ENCODE measurements at places on chromosomes 13 and 19.

DNA sequence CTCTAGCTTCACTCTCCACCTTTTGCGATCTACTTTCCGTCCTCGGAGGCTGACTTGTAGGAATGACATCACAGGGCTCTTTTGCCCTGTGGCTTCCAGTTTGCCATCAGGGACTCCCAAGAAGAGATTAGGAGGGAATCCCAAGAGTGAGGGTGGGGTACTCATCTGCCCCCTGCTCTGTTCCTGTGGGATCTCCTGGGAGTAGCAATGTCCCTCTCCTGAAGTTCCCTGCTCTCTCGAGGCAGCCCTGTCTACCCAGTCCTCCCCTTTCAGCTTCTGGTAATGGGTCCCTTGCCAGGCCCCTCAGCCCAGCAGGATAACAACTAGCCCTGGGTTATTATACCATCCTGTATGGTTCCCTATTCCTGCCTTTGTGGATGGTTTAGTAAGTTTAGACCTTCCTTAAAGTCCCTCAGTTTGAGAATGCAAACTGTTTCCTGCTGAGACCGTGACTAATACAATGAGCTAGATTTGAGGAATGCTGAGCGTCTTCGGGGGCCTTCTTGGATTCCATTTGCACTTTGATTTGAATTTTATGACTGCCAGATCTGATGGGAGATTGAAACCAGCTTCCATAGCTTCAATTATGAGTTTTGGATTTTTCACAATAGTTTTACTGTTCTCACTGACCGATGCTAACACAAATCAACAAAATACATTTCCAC is 73.7 kb upstream of the IPO5 start:
- DNase-seq, result no peak

- no peak for DNase-seq
These were observed 64.1 kb downstream of the CCNE1 start for GRCh38 chr19:29875931-29876330.

- no peak for DNase-seq
These were observed 64.4 kb downstream of the TRPM4 start for GRCh38 chr19:49222011-49222410.

DNA sequence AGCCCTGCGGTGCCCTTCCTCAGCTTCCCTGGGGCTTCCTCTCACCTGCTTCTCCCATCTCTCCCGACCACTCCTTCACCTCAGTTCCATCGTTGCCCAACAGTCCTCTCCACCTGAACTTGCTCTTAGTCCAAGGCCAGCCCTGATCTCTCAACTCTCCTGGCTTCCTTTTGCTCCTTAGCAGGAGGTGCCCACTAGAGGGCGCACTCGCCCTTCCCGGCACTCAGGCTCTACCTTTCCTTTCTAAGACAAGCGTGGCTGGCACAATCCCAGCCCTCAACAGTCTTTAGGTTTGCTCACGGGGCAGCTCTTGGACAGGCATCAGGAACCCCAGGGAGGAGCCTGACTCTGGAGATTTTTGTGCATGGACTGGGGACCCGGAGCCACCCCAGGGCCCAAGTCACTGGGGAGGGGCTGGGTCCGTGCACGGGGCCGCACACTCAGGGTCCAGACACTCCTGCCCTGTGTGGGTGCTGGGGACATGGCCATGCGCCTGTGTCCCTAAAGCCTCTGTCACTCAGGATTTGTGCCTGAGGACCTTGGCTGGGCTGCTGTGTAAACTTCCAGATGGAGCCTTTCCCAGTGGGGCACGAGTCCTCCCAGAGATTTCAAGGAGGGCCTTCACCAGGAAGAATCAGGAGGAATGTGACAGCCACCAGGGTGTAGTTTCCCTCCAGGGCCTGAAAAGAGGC is 12.1 kb upstream of the CEACAM8 start:
- DNase-seq, result no peak

DNA sequence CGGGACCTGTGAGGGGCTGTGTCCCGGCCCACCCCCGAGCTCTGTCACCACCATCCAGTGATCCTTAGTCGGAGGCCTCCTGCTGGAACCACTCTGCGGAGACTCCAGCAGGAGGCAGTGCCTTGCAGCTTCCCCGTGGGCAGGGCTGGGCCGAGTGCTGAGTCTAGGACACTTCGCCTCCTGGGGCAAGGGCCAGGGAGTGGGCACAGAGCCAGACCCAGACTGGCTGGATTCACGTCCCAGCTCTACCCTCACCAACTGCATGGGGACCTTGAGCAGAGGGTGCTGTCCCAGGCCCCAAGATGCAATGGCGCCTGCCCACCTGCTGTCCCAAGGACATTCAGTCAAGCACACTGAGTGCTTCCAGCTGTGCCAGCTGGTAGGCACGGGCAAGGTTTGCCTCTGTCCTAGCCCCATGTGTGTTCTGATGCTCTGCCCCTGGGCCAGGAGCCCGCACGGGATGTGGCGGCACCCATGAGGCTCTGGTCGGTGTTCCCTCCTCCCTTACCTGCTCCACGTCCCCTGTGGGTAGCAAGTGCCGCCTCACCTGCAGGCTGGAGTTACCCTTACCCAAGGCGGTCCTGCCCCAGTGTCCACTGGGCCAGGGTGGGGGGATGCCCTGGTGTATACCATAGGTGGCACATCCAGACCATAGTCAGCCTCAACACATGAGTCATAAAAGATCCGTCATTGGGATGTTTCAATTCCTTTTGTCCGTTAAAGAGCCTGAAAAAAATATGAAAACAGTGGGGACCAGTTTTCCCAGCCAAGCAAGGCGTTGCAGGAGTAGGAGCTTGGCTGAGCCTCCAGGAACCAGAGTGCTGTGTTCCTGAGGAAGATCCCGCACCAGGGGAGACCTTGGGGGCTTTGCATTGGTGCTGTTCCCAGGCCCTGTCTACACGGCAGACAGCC is 7.4 kb downstream of the FZR1 start:
- peak; percentile 85 for DNase-seq

- no peak for DNase-seq
These were observed 18.1 kb downstream of the CEACAM5 start for GRCh38 chr19:41726493-41726892.

DNA sequence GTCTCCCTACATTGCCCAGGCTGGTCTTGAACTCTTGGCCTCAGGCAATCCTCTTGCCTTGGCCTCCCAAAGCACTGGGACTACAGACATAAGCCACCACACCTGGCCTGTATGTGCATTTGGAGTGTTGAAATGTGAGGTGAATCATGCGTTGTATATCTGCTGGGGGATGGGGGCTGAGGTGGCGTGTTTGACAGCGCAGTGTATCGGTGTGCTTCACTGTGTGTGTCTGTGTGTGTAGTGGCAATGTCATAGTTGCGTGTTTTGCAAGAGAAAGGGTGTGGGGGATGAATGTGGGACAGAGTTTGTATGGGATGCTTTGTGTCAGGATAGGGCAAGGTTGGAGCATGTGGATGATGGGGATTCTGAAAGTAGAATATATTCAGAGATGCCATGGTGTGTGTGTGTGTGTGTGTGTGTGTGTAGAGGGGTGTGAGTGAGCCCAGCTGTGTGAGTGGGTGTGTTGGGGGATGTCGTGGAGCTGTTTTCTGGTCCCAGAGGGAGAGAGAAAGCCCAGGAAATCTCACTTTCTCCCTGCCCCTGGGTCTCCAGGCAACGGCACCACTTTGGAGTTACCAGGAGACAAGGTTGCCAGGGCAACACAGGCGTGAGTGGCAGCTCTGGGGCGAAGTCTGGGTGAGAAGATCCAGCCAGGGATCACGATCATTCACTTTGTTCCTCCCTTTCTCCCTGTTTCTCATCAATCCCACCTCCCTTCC is 1.1 kb upstream of the SWSAP1 start:
- DNase-seq, result peak; percentile 78

DNA sequence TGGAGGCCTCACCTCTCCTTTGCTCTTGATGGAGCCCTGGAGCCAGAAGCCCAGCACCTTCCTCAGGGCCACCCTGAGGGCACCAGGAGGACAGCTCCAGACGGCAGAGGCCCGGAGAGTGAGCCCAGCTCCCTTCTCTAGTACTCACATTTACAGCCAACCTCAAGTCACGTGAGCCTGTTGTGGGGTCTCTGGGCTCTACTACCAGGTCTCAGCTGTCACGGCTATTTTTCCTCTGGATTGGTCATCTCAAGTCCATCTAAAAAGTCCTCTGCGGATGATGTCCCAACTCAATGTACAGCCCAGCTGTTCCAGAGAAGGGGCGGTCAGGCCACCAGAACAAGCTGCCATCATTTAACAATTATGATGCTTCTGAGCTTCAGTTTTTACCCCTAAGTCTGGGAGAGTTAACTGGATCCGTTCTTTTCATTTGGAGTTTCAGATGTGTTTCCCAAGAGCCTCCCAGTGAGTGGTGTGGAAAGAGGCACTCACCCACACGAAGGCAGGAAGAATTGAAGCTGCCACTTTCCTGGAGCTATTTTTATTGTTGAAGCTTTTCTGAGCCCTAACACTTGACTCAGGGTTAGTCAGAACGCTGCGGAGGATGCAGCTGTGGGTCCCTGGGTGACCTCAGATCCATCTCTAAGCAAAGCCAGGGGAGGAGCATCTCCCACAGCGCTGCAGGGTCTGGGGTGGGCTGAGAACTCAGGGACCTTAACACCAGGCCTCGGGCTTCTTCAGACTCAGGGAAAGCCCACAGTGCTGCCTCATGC is 143.5 kb upstream of the UBL3 start:
- DNase-seq, result no peak

GRCh38 chr13:43077906-43078305 is 54.5 kb downstream of the DNAJC15 start:
- no peak for DNase-seq

DNA sequence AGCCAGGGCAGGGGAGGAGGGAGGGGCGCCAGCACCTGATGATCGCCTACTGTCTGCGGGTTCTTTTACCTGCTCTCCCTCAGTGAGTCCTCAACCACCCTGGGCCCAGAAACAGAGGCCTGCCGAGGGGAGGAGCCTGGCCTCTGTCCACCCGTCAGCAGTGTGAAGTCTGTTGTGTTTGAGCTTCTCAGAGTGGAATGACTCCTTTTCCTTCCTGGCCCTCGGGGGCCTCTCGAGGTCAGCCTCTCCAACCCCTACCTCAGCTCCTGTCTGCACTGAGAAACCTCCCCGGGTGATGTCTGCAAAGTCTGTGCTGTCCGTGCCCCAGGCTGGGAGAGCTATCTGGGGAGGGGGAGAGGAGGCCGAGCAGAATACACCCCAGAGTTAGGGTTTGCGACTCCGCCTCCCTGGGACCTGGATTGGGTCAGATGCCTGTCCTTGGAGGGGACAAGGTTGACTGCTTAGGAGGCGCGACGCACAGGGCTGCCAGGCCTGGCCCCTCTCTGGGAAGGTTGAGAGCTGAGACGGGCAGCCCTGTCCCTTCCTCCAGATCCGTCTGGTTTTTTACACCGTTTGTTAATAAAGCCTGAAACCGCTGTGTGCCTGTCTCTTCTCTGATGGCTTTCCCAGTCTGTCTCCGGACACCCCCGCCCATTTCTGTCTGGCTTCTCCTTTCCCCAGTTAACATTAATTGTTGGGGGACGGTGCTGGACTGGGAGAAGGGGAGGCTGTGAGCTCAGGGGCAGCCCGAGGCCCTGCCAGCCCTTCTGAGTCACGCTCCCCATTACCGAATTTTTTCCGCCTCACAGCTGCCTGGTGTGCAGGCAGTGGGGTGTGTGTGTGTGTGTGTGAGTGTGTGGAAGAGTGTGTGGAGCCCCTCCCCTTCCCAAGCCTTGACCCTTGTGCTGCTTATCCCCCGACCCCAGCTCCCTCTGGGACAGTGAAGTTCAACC is 989 bp upstream of the SSC5D start:
- no peak for DNase-seq

DNA sequence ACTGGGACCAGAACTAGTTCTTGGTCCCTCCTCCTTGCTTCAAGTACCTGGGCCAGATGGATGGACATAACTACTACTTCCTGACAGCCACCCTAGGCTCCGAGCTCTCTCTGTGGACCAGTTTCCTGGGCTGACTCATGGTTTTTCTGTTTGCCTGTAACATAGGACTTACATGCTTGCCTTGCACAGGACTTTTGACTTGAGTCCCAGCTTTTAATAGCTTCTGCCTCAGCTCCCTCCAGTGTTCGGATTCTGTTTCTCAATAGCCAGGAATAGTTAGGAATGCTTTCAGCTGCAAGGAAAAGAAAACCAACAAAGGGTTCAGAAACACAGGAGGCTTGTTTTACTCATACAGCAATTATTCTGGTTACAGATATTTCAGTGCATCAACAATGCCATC is 405.9 kb downstream of the ZNF536 start:
- no peak for DNase-seq

DNA sequence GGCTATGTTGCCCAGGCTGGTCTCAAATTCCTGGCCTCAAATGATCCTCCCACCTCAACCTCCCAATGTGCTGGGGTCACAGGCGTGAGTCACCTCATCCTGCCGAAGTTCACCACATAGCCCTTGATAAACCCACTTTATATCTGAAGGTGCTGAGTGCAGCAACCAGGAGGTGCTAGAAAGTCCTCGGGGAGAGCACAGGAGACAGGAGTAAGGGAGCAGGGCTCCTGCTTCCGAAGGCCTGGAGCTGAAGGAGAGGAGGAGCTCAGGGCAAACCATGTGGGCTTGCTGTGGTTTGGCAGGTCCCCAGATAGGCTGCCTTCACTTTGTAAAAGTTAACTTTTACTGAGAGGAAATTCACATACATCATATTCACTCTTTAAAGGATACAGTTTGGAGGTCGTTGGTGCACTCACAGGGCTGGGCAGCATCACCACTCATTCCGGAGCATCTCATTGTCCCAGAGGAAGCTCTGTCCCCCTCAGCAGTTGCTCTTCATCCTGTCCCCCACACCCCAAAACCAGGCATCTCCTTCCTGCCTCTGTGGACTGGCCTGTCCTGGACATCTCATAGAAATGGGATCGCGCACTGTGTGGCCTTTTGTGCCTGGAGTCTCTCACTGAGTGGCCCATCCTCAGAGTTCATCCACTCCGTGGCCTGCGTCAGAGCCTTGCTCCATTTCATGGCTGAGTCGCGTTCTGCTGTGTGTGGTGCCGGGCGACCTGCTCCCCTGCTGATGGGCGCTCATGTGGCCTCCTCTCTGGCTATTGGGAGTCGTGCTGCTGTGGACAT is 49.5 kb downstream of the KDM4B start:
- DNase-seq, result no peak

GRCh38 chr19:51627491-51628138 is 2.6 kb downstream of the SIGLEC5 start:
- DNase-seq, result no peak

DNA sequence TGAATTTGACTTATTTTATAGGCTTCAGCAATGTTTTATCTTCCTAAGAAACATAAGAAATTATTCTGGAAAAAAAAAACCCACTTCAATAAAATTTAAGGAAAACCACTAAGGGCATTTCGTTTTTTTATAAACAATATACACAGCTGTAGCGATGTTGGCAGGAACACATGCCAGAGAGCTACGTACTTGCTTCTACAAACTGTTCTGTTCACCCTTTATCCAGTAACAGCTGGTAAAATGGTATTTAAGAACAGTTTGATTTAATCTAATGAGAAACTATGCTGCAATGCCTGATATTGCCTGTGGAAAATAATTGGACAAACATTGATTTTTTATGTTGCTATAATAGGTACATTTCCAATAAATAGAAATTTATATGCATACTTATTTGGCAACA is 137.2 kb upstream of the DACH1 start:
- no peak for DNase-seq

DNA sequence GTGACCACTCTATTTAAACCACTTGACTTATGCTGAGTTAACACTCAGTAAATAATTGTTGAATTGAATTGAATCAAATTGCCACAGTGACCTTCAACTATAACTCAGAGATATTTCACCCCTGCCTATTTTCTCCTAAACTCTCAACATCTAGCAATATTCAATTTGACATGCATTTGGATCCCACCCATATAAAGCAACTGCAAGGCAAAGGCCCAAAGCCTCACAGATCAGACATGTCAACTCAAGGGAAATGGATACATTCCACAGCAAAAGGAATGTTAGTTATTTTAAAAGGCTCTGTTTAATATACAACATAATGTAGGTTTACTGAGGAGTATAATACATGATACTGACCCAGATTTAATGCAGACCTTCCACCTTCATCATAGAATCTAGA is 107.4 kb downstream of the KCTD12 start:
- DNase-seq, result no peak

Data from posterior cingulate gyrus (tissue), 11 donors.